ENCODE measurements at places on chromosomes 4 and X.

DNA sequence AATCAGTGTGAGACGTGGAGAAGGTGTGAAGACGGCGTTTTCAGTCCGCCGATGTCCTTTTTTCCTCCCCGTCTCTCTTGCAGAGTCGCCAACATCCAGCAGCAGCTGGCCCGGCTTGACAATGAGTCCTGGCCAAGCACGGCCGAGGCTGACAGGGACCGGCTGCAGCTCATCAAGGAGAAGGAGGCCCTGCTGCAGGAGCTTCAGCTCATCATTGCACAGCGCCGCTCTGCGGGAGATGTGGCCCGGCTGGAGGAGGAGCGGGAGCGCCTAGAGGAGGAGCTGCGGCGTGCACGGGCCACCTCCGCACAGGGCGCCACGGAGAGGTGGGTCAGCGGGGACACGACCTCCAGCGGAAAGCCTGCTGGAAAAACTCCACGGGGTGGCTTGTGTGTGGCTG lies 47.1 kb upstream of the CLCN4 start:
- DNase-seq, result no peak

DNA sequence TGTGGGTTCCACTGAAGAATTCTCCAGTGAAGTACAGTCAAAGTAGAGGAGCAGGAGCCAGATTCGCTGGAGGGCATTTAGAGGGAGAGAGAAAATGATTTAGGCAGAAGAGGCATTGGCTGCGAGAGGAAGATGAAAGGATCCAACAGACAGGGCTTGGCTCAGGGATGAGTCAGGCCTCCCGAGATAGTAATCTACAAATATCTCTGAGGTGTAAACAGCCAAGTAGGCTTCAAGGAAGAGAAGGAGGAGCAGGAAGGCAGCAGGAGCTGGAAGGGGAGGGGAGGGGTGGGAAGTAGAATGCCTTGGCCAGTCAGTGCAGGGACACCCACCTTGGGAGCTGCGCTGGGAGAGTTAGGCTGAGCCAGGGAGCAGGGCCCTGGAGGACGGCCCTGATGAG lies 55.5 kb downstream of the PJA1 start:
- DNase-seq, result no peak

- no peak for DNase-seq
Observed at GRCh38 chr4:139574641-139575040, 18.6 kb upstream of the SETD7 start.

DNA sequence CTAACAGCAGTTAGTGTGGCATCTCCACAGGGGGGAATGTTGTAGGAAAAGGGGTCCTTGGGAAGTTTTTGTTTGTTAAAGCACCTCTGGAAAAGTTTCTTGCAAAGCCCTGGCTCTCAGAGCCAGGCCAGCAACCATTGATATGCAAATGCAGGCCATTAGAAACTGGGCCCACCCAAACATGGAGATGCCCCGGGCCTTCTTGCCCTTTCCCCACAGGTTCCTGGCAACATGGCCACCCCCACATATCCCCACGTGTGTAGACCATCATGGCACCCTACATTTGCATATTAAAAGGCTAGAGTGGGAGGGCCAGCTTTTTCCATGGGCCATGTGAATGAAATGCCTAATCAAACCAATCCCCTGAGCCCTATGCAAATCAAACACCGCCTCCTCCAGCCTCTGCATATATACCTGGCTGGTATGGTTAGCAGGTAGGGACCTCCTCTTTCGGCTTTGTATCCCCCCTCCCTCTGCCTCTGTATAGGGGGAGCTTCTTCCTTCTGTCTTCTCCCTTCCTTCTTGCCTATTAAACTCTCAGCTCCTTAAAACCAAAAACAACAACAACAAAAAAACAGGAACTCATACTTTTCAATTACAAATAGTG lies 44.0 kb upstream of the ZCCHC13 start:
- no peak for DNase-seq

DNA sequence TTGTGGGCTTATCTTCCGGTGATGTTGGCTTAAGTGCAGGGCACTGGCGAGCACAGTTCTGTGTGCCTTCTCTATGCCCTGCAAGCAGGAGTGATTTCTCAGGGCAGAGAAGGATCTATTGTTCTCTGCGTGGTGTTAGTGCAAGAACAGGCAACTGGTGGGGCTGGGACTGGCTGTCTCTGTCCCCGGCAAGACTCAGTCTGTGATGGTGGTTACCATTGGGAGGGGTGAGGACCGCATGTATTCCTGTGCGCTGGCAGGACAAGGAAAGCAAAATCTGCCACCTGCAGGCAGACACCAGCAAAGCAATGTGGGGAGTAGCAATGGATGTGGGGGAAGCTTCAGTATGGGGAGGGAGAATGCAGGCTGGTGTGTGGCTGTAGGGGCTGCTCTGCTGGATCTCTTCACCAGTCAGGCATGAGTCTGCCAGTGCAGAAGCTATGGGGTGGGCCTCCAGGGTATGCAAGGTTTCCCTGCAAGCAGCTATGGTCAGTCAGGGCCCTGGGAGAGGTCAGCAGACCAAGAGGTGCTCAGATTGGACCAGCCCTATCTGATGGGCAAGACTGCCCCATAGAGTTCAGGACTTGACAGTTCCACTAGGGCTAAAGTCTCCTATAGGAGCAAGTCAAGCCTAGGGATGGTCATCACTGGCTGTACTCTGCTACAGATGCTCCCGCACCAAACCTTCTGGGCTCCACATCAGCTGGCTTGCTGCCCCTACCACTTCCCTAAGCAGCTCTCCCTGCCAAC lies 16.8 kb downstream of the PF4 start:
- DNase-seq, result no peak

DNA sequence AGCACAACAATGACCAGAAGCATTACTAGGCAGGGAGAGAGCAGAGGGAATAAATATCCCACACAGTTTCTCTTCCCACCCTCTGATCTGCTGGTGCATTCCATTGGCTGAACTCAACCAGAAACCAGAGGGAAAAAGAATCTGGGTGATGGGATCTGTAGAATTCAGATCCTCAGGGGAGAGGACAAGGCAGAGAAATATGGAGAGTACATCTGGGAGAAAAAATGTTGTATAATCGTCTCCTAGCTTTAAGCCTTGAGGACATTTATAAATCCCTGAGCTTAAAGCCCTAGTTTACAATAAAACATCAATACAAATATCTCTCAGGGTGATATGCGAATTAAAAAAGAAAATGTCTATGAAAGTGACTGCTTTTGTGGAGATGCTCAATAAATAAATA lies 368.1 kb upstream of the MAD2L1 start:
- DNase-seq, result no peak

DNA sequence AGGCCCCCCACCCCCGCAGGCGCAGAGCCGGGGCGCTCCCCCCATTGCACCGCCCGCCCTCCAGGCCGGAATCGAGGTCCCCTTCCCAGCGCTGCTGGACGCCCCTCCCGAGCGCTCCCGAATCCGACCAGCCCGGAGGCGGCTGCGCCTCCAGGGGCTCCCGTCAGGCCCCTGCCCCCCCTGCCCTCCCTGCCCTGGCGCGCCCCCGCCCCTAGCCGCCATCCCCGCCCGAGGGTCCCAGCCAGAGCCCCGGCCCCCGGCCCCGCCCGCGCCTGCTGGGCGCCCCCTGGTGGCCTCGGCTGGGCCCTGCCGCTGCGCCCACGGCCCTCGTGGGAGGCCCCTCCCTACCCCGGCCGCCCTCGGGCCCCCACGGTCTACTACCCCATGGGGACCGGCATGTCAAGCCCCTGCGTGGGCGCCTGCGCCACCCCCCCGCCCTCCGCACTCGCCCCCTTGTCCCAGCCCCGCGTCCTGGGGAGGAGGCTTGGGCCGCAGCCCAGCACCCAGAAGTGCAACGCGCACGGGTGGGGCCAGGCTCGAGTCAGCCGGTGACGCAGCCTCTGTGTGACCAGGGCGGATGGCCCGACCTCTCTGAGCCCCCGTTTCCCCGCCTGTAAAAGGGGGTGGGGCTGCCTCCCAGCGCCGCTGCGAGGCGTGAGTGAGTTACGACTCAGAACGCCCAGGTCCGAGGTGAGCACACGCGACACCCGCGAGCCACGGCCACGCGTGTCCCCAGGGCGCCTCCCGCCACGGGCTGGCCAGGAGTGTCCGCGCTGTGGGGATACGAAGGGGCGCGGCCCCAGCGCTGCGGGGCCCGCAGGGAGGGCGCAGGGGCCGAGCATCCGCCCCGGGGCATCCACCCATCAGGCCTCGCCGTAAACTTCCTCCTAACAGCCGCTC lies 104.9 kb downstream of the FAM53A start:
- DNase-seq, result peak; percentile 70

DNA sequence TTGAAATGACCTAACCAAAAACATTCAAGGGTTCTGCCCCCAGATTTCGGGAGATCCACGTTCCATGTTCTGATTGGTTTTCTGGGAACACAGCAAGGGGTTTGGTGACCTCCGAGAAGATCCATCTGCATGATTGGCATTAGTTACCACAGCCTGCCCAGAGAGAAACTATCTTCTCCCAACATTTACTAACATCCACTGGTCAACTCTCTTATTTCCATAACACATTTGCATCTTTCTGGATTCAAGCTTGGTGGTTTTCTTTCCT lies 15.6 kb downstream of the SHOX start:
- DNase-seq, result no peak

DNA sequence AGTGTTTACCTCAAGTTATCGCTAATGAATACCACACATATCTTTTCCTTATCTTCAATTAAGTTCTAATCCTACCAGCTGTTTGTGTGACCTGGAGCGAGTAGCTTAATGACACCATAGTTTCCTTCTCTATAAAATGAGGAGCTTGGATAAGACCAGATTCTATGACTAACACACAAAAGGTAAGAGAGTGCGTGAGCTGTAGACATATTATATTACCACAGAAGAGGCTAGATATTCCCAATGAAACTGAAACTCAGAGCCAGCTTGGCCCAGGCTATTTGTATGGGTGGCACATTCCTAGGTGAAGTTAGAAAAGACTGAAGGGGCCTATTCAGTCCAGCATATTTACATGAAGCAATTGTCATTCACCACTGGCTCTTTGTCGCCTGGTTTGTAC lies 30.2 kb downstream of the ASB5 start:
- no peak for DNase-seq

- DNase-seq, result no peak
Observed at GRCh38 chr4:117376692-117377091, 291.3 kb upstream of the TRAM1L1 start.

DNA sequence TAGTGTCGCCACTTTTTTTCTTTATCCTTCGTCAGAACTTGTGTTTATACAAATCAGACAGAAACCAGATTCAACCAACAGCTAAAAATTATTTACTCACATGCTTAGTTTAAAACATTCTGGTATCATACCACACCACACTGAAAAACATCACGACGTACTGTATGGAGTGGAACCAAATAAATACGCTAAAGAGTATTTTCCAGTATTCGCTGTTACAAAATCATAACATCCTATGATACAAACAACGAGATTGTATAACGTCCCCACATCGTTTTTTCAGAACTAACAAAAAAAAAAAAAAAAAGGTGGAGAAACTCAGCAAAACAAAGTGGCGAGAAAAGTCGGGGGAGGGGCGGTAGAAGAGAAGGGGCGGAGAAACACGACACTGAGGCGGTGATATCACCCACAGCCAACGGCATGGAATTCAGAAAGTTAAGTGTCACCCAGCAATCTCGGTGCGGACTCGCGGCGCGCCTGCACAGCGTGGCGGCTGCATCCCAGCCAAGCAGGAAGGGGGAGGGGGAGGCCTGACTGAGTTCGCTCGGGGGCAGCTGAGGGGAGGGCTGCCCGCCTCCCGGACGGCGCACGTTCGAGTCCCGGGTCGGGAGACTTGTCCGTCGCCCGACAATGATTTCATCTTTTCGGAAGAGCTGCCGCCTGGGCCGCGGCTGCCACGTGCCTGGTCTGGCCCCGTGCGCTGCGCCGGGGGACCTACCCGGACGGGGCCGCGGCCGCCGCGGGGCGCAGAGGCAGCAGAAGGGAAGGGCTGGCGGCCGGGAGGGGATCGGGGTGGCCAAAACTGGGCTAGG lies 920 bp downstream of the SETD7 start:
- peak; percentile 62 for DNase-seq

DNA sequence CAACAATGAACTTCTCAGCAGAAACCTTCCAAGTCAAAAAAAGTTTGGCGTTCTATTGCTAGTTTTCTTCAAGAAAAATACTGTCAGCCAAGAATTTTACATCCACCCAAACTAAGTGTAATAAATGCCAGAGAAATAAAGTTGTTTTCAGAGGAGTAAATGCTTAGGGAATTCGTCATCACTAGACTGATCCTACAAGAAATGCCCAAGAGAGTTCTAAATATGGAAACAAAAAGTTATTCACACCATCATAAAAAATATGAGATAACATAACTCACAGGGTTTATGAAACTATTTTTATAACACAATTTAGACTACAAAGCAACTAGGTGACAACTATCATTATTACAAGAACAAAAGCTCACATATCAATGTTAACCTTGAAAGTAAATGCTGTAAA lies 259.5 kb upstream of the GABRA2 start:
- DNase-seq, result no peak

- no peak for DNase-seq
Observed at GRCh38 chr4:53558065-53558801, 33.1 kb downstream of the LNX1 start.

- no peak for DNase-seq
Observed at GRCh38 chr4:27366104-27366823, 505.6 kb downstream of the STIM2 start.

- no peak for DNase-seq
Observed at GRCh38 chr4:54784161-54784671, 126.5 kb downstream of the KIT start.

- DNase-seq, result no peak
Observed at GRCh38 chr4:121888134-121888533, 17.9 kb upstream of the BBS7 start.

- no peak for DNase-seq
Observed at GRCh38 chrX:10089378-10089795, 67.4 kb upstream of the CLCN4 start.

- DNase-seq, result no peak
Observed at GRCh38 chr4:93184053-93184452, 644.5 kb upstream of the ATOH1 start.

DNA sequence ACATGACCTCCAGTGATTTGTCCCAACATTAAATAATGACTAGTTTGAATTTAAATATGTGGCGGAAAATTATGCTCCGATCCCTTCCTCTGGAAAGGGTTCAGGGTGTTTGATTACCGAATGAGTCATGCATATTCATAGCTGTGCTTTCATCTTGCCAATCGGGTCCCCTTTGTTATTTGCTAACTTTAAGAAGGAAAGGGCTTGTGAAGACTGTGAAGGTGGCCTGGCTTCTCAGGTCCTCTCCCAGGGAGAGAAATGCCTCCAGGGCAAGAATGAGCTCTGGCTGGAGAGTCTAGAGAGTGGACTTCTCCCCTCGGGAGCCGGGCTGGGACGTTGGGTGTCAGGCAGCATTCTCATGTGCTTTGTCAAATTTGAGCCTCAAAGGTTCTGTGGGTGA lies 155.5 kb upstream of the PSAPL1 start:
- DNase-seq, result no peak
